ENCODE measurements at places on chromosomes 4 and X.

- DNase-seq, result no peak
Observed at GRCh38 chr4:82293304-82293703, 80.5 kb downstream of the HNRNPD start.

- no peak for DNase-seq
Observed at GRCh38 chr4:6097581-6097980, 79.3 kb upstream of the C4orf50 start.

DNA sequence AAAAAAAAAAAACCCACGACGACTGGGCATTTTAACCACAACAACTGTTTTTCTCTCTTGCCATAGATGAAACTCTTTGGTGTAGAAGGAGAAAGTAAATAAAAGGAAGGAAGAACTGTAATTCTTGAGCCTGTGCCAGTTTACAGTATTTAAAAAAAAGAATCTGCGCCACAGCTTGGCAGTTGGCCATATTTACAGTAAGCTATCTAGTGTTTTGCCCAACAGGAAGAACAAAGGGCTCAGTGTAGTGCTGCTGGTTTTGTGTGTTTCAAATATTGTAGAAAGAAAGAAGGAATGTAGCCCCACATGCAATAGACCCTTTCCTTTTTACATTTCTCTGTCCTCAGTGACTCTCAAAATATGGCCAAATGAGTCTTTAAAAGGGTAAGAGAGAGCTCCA, 66.1 kb downstream of the NR3C2 start:
- DNase-seq, result no peak

DNA sequence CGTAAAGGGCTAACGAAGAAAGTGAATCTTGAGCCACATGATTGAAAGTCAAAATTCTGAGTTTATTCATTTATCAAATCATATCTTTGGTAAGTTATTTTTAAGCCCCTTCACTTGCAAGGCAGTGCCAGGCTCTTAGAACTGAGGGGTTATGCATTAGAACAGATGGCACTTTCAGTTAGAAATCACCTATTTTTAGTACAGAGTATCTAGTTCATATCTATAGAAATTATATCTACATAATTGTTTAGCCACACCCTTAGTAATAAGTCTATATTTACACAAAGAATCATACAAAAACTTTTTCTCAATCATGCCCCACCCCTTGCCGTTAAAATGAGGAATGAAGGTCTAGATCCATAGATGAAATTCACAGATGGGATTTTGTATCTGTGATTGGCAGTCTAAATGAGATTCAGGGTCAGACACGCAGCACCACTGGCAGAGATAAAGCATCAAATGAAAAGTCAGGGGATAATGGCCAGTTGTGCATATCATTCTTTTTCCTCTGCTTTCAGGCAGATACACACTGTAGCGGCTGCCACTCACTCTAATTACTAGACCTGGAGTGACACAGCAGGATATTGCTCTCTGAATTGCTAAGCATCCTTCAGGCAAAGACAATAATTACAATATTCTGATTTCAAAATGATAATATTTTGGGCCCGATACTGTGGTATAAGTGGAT, 440.5 kb downstream of the MAPK10 start:
- DNase-seq, result peak; percentile 51

DNA sequence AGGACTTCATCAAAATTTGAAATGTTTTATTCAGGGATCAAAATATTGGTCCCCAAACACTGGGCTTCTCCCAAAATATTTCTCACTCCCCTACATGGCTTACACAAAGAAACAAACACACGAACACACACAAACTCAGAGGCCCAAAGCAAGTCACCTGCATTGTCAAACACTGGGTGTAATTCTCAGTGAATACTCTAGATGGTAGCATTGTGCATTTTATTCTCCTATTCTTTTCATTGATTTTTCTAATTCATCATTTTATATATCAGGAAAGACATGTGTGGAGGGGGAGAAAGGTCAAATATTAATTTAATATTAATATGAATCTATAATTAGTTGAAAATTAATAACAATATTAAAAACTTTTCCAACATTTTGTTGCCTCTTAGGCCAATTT, 72.3 kb upstream of the TNMD start:
- peak; percentile 13 for DNase-seq

DNA sequence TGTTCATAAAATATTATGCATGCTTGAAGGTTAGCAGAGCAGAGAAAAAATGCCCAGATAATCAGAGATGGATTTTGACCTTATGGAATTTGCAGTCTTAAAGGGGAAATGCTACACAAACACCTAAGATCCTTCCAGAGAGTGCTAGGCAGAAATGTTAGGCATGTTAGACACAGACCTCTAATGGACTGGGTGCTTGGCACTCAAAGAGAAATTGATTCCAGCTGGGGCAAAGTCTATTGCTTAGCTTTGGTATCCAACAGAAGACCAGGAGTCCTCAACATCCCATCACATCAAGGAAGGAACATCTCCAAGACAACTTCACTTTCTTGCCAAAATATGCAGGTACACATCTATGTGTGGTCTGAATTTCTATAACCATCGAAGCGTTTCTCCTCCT, 32.2 kb upstream of the PPARGC1A start:
- no peak for DNase-seq

GRCh38 chrX:148135738-148136137, 154.6 kb downstream of the FMR1NB start:
- DNase-seq, result no peak

DNA sequence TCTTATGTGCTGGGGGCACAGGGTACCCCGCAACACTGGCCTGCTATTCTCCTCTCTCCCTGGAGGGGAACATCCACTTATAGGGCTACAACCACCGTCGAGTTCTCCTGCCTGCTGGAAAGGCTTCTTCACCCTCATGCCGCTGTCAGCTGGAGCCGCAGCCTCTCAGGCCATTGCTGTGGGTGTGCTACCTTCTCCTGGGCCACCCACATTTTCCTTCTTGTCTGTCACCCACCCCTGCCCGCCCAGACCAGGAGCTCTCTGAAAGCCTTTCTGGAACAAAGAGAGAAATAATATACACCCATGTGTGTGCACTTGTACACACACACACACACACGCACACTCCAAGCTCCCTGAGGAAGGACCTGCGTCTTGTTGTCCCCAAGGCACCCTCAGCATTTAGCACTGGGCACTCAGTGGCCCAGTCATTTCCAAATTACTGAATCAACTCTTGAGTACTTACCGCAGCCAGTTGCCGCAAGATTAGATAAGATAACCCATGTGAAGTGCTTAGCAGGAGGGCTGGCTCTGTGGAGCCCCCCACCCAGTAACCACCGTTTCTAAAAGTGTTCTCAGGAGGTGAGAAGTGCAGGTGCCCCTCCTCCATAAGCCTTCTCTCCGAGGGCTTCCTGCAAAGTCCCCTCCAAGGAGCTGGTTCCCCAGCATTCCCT, 50.2 kb downstream of the CPZ start:
- no peak for DNase-seq

- DNase-seq, result no peak
Observed at GRCh38 chr4:78566834-78567499, 15.4 kb downstream of the ANXA3 start.

DNA sequence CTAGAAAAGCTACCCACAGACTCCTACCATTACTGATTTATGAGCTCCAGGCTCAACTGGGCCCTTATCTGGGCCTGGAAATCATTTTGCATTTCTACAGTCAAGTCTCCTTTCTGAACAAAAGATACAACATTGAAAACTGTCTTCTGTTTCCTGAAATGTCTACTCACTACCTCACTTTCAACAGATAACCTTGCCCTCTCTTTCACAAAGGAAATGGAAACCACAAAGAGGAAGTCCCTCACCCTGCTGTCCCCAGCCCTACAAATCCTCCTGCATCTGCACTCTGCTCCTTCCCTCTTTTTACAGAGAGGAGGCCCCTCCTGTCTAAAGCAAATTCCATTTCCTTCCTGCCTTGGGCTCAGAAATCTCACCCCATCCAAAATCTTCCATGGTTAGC, 24.8 kb upstream of the CYBB start:
- DNase-seq, result no peak

- DNase-seq, result no peak
Observed at GRCh38 chr4:41331224-41331623, 74.5 kb downstream of the UCHL1 start.

DNA sequence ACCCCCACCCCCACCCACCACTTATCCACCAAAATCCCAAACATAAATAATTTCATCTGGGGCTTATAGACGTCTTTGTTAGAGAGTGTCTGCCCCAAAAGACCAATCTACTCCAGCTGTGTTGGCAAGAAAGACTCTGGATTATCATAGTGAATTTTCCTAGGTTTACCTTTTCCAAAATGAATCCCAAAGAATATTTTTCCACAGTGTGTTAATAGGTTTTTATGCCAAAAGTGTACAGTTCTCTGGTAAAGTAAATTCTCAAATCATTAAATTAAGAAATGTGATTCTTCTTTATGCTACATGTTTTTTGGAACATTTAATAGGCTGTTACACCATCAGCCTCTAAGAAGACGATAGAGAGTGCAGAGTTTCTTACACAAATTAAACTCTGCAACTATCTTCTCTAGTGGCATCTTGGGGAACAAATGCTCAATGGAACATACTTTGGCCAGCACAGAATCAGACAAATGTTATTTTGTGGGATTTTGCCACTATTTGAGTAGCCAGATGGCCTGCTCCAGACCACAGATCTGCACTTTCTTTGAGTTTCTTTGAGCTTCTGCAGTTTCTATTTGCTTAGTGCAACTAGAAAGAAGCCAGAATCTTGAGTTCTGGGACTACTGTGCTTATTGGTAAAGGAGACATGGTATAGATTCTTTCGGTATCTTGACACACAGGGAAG, 206.0 kb downstream of the KIT start:
- DNase-seq, result no peak

- no peak for DNase-seq
Observed at GRCh38 chr4:2485956-2486355, 17.1 kb downstream of the RNF4 start.

GRCh38 chr4:125519371-125520146, 204.8 kb downstream of the FAT4 start:
- DNase-seq, result no peak

DNA sequence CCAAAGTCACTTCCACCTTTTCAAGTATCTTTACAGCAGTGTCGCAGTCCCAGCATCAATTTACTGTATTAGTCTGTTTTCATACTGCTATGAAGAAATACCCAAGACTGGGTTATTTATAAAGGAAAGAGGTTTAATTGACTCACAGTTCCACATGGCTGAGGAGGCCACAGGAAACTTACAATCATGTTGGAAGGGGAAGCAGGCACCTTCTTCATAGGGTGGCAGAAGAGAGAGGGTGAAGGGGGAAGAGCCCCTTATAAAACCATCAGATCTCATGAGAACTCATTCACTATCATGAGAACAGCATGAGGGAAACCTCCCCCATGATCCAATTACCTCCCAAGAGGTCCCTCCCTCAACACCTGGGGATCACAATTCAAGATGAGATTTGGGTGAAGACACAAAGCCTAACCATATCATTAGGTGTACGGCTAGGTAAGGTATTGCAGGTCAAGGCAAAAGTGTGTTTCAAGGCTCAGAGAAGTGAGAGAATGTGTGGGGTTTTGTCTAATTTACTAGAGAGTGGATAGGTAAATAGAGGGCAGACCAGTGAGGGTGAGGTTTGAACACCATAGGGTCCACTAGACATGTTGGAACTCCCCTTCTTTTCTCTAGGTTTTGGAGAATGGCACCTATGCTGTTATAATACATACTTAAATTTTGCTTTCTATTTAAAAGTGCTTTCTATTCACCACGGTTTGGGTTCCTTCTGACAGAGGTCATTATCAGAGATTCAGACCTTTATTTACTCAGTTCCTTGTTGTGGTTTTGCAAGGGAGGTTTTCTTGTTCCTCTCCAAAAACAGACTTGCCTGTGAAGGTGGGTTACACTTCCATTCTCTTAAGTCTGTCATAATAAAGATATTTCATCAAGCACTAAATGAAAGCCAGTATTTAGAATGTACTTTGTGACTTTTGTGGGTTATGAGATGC, 186.6 kb downstream of the CPEB2 start:
- no peak for DNase-seq

DNA sequence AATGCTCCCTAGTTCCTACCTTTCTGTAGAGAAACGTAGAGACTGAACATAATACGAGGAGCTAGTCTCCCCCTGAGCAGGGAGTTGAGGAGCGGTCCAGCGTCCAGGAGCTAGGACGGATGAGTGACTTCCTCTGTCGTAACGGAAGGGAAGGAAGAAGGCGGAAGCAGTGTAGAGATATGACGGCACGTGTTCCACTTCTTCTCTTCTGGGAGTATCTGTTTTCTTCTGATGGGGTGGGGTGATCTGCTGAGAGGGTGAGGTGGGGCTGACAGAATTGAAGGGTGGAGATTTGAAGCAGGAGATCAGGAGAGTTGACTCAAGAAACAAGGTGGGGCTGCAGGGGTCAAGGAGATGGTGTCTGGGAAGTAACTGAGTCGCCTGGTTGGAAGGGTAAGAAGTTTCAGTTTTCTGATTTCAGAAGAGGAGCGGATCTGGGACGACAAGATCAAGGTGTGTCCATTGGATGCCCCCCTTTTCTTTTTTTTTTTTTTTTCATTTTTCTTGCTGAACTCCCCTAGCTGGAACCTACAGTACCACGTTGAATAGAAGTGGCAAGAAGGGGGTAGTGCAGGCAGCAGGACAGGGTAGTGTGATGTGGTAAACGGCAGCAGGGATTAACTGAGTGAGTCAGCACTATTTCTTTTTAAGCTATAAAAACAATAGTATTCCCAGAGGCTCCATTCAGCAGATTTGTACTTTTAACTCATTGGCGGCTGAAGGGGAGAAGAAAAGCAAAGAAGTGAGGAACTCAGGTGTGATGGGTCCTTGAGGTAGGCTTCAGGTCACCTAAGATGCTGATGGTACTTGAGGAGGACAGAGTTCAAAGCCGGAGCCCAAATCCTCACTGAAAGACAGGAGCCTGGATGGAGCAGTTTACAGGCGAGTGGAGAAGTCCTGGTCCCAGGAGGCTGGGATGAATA, 50.8 kb upstream of the SETD7 start:
- no peak for DNase-seq

DNA sequence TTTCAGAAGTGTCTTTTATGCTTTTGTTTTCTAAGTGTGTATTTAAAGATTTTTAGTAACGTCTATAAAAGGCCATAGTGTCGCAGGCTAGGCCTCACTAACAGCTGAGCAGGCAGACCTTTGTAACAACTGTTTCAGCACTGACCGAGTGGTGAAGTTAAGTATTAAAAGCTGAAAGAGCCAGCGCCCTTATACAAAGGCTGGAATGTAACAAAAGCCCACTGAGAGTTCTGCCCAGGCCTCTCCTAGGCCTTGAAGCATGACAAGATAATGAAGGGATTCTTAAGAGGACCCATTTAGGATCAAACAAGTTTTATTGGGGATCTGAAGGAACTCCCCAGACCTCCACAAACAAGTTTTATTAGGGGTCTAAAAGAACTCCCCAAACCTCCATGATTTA, 722.5 kb upstream of the PRKX start:
- no peak for DNase-seq
